ENCODE measurements at places on chromosomes 6 and 20. TPM values are rescaled to one million over a fixed set of nuclear protein-coding genes. Genes with fewer than 3 reads are reported as not detected.

DNA sequence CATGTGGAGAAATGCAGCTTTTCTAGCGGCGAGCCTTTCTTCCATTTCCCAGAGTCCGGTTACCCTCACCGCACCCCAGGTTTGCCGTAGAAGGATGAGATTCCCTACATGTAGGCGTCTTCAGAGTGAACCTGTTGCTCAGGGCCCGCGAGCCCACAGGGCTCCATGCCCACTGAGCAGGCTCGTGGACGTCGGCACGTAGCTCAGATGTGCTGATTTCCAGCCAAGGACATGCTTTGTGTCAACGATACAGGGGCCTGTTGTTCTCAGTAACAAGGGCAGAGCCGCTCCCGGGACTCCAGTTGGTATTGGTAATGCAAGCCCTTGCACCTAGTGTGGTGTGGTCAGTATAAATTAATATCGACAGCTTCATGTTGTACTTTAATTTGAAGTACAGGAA lies 159.6 kb downstream of the MTHFD1L start:
- DNase-seq = no peak

- DNase-seq = no peak
Measured at GRCh38 chr20:17657079-17657825, 24.8 kb downstream of the RRBP1 start.

The PACSIN1 gene
- total RNA-seq = 5.0 TPM

The UTRN gene
- 28.4 TPM for total RNA-seq

- no peak for DNase-seq
Measured at GRCh38 chr6:1574890-1575209, 34.9 kb upstream of the FOXC1 start.

DNA sequence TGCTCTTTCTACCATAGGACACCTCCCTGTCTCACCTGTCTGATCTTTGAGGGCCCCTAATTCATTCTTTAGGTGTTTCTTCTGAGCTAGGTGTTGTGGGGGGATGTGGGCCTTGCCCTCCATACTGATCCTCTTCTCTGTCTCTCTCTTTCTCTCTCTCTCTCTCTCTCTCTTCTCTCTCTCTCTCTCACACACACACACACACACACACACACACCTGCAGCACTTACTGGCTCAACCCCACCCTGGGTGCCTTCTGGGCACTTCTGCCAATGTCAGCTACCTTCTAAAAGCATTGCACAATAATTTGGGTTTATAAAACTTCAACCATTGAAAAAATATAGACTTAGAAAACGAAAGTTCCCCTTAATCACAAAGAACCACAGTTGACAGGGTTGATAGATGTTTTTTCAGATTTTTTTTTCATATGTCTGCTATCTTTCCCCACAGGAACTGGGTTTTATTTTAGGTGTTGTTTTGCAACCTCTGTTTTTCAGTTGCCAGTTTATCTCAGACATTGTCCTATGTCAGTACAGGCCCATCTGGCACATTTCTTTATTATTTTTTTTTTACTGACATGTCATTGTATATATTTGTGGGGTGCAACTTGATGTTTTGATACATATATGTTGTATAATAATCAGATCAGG lies 28.1 kb downstream of the PKIG start:
- no peak for DNase-seq

The OPRM1 gene
- total RNA-seq = not detected

The KCNG1 gene
- total RNA-seq = 54.6 TPM

DNA sequence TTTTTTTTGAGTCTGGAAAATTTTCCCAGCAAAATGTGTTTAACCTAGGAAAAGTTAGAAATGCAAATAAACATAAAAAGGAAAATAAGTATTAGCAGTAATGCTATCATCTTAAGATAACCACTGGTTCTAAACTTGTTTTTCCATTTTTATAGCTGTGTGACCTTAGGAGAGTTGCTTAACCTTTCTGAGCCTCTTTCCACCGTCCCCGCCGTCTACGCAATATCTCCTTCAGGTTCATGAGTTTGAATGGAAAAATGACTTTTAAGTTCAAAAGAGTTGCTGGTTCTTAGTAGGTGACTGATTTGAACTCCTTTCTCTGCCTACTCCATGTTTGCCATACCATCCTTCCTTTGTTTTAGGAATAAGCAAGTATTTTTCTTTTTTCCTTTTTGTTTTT lies 44.0 kb downstream of the GMPR start:
- no peak for DNase-seq

The LY6G6F gene
- not detected for total RNA-seq

GRCh38 chr20:47544240-47544639 lies 42.6 kb downstream of the NCOA3 start:
- no peak for DNase-seq

The CCN5 gene
- 0.20 TPM for total RNA-seq

- DNase-seq = no peak
Measured at GRCh38 chr6:110826236-110827129, 11.2 kb upstream of the CDK19 start.

The LY6G6D gene
- total RNA-seq = not detected

DNA sequence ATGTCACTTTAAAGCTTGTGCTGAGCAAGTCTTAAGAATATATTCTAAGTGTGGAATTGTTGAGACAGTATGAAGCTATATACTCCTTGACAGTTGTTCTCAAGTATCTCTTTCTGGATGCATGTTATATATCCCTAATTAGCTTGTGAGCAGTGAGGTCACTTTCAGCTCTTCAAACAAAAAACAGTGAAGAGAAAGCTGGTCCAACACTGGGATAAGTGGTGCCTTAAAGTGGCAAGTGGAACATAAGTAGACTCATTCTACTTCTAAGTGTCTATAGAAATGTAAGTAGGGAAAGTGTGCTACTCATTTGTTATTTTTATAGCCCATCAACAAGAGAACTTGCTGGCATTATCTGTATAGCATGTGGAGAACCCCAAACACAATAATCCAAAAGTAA lies 133.1 kb upstream of the BACH2 start:
- DNase-seq = peak; percentile 29

DNA sequence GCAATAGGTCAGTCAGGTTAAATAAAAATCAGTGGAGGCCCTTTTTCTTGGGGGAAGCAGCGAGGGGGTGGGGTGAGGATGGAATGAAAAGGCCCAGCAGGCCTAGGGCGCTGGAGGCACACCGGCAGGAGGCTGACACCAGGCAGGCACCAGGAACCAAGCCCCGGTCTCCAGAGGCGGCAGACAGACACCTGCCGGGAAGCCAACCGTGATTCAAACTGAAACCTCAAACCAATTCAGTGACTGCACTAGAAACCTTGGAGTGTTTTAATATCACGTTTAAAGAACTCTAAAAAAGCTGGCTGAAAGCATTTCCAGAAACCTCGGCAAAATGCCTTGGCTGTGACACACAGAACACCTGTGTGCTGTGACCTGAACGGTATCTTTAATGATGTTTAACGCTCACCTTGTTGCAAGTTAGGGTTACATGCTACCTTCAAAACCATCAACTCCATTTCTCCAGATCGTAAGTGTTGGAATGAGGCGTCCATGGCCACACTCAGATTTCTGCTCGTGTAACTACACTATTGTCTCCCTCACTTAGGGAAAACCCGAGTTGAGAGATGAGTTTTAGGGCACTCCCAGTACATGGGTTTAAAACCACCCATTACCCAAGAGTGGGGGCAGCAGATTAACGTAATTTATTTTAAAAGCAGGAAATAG lies 27.2 kb downstream of the DIDO1 start:
- no peak for DNase-seq

The SLC22A23 gene
- total RNA-seq = 11.5 TPM

GRCh38 chr20:51190783-51191180 lies 167.9 kb upstream of the KCNG1 start:
- DNase-seq = no peak

The PKIB gene
- total RNA-seq = 24.0 TPM

The CYP39A1 gene
- total RNA-seq = 0.54 TPM

DNA sequence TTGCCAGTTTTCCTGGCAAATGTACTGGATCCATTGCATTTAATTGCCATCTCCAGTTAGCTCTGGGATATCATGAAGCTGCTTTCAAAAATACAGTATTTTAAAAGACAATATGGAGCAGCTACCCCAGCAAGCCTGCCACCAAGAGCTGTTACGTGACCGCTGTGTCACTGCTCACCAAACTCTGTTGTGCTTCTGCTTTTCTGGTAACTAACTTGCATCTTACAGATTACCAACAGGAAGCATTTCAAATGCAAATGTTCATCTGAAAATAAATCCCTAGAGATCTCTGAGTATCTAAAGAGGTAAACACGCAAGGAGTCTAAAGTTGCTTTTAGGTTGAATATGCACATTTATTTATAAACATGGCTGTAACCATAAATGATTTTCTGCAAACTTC lies 1008.3 kb downstream of the KIF16B start:
- DNase-seq = no peak

DNA sequence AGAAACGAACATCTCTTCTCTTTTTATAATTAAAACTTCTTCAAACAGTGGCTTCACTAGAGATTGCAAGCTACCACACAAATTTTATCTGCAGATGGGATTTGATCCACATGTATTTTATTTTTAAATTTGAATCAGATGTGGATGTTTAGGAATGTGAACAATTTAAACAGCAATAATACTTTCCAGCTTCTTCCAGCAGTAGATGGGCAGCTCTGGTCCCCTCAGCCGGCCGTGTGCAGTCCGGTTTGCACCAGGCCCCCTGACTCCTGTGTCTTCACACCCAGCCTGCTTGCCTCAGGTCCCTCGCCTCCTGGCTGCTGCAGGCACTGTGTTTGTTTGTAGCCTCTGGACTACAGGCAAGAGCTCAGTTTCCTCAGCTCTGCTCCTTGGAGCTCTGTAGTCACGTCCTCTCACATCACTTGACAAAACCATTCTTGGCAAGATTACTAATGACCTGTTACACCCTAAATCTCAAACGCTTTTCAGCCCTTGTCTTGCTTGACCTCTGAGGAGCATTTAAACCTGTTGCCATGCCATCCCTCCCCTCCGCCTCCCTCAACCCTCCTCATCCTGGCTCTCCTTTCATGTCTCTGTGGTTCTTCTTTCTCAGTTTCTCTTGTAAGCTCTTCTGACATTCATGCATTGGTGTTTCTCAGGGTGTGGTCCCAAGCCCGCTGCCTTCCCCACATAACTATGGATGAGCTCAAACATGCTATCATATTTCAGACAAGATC lies 13.2 kb upstream of the ZBTB24 start:
- DNase-seq = no peak

DNA sequence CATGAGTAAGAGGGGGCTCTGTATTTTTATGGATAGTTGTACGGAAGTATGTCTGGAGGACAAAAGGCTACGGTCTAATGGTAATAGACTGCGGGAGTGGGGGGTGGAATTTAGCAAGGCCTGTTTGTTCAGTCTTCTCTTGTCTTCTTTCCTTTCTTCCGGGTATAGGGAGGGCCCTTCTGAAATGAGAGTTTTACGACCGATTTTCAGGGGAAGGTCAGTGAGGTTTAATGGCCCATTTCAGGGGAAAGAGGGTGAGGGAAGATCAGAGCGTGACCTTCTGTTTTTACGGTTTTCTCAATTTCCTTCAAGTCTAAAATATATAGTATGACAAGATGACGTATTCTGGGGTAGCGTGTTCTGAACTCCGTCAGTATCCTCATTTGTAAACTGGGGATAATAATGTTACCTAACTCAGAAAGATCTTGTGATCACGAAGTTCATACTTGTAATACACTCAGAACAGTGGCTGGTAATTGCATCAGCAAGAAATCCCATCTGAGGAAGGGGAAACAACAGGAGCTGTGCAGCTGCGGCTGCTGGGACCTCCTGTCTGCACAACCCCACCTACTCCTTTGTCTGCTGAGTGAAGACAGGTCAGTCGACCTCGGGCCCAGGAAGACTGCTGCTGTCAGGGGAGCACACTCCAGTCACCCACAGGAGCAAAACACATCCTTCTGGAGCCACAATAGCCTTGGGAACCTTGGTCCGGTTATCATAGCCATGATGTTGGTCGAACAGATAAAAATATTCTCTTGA lies 90.4 kb downstream of the MAP3K7 start:
- no peak for DNase-seq

The RTF2 gene
- 73.8 TPM for total RNA-seq

GRCh38 chr6:72704979-72705378 lies 83.1 kb downstream of the KCNQ5 start:
- no peak for DNase-seq

The SLC17A4 gene
- total RNA-seq = not detected

DNA sequence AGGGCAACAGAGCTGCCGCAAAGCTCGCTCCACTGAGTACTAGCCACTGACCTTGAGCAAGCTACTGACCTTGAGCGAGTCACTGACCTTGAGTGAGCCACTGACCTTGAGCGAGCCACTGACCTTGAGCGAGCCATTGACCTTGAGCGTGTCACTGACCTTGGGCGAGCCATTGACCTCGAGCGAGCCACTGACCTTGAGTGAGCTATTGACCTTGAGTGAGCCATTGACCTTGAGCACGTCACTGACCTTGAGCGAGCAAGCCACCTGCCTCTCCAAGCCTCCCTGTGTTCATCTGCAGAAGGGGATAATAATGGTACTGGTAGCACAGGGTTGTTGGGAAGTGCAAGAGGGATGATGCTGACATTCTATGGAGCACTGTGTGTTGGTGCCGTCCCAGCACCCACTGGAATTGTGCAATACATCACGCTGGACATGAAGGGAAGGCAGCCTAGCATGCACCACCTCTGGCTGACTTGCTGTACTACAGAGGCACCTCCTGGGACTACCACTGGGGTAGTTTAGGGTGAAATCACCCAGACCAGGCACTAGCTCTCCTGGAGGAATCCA lies 60.2 kb downstream of the CTCFL start:
- DNase-seq = peak; percentile 36

The PPP1R3D gene
- total RNA-seq = 2.7 TPM

DNA sequence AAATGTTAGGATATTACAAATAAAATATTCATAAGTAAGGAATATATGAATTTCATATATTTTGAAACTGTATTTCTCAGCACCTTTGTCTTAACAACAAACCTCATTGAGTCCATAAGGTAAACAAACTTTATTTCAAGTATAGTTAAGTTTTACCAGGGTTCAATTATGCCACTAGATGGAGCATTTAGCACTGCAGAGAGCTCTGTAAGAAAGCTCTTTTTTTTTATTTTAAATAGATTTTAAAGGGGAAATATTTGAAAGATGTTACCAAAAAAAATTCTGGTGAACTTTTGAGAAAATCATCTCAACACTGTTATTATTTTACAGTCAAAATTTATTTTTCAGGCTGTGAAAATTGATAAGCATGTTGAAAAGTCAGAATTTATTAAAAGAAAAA lies 955.2 kb upstream of the EYS start:
- no peak for DNase-seq

DNA sequence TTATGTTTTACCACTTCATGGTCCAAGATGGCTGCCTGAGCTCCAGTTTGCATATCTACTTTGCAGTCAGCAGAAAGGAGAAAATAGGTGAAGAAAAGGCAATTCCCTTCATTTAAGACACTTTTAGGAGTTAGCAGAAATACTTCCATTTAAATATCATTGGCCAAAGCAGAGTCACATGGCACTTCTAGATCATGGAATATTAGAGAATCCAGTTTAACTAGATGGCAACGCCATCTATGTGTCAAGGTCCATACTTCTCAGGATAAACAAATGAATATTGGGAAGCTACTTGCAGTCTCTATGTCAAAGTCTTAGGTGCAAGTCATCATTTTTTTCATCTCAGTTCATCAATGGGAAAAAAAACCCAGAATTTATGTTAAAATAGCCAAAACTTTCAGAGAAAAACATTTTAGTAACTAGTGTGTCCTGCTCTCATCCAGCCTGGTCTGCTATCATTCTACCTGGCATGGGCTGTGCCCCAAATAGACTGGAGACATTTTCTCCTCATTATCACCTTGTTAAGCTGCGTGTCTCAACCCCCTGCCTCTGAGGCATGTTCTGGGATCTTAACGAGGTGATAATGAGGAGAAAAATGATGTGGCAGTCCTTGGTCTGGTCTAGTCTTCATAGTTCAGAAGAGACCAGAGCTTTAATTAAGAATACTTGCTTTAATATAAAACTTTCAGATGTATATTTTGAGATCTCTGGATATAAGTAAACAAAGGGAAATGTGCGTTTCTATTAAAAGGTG lies 227.3 kb downstream of the TBX18 start:
- no peak for DNase-seq

Measured in HCT116 (cell line).